Stimulated activated naive B cell treated with anti-CD40 and anti-IgM and Interleukin-4, amounts not matched to agents 10 μg/mL and 1 μg/mL and 100 μg/mL, for 72 hours (primary cell): ENCODE measurements at places on chromosomes 5 and 9.

GRCh38 chr5:167949435-167949834, 342.0 kb upstream of the WWC1 start:
- no peaks in the 10 kb centered on the region for H3K36me3 ChIP-seq
- H3K4me3 ChIP-seq = no peak overlapping the region
- H3K4me1 ChIP-seq = no peaks in the 10 kb centered on the region
- no peak for DNase-seq

- peak overlapping the region; percentile 97 for H3K27ac ChIP-seq
- H3K36me3 ChIP-seq = peaks cover 3% of the 10 kb centered on the region
- peaks cover 20% of the 10 kb centered on the region for H3K4me1 ChIP-seq
- H3K4me3 ChIP-seq = peak overlapping the region; percentile 98
- DNase-seq = no peak
Measured at GRCh38 chr9:104092875-104093600, 1.1 kb upstream of the SMC2 start.

DNA sequence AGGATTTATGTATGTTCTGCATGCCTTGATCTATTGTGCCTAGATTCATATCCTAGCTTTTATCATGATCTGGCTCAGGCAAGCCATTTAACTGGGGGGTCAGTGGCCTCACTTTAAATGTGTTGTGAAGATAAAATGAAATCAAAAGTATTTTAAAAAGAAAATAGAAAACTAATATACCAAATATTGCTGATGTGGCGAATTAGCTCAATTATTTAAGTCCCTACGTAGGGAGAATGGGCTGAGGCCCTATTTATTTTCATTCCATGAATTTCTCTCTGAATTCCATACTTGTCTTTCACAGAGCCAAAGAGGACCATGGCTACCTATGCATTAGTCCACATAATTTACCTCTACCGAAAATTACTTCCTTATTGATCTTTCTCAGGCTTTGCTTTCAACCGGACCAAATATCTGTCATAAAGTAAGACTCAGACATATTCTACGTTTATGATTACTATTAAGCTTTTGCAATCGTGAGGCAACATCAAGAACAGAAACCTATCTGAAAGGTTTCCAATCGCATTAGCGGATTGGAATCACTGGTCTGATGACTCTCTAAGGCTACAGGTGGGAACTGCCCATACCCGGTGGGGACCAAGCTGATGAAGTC, 1.7 kb downstream of the MBLAC2 start:
- H3K27ac ChIP-seq = peak overlapping the region; percentile 93
- DNase-seq = no peak
- H3K4me3 ChIP-seq = peak overlapping the region; percentile 99
- peaks cover 23% of the 10 kb centered on the region for H3K36me3 ChIP-seq

DNA sequence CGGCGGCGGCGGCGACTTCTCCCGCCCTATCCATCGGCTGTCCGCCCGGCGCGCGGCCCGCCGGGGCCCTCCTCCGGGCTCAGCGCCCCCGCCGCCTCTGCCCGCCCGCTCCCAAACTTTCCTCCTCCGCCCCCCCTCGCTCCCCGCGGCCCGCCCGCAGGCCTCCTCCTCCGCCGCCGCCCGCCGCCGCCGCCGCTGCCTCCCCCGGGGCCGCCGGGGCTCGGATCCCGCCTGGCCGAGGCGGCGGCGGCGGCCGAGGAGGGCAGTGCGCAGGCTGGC, 460 bp upstream of the PBX3 start:
- H3K27ac ChIP-seq = no peak overlapping the region
- no peaks in the 10 kb centered on the region for H3K27me3 ChIP-seq
- H3K36me3 ChIP-seq = peaks cover 16% of the 10 kb centered on the region
- no peak overlapping the region for H3K4me3 ChIP-seq
- no peak for DNase-seq
- peaks cover 54% of the 10 kb centered on the region for H3K4me1 ChIP-seq

- no peak for DNase-seq
- H3K4me3 ChIP-seq = no peak overlapping the region
- no peak overlapping the region for H3K27ac ChIP-seq
- H3K4me1 ChIP-seq = no peaks in the 10 kb centered on the region
- no peaks in the 10 kb centered on the region for H3K27me3 ChIP-seq
Measured at GRCh38 chr9:94298949-94299599, 29.4 kb downstream of the NUTM2F start.

DNA sequence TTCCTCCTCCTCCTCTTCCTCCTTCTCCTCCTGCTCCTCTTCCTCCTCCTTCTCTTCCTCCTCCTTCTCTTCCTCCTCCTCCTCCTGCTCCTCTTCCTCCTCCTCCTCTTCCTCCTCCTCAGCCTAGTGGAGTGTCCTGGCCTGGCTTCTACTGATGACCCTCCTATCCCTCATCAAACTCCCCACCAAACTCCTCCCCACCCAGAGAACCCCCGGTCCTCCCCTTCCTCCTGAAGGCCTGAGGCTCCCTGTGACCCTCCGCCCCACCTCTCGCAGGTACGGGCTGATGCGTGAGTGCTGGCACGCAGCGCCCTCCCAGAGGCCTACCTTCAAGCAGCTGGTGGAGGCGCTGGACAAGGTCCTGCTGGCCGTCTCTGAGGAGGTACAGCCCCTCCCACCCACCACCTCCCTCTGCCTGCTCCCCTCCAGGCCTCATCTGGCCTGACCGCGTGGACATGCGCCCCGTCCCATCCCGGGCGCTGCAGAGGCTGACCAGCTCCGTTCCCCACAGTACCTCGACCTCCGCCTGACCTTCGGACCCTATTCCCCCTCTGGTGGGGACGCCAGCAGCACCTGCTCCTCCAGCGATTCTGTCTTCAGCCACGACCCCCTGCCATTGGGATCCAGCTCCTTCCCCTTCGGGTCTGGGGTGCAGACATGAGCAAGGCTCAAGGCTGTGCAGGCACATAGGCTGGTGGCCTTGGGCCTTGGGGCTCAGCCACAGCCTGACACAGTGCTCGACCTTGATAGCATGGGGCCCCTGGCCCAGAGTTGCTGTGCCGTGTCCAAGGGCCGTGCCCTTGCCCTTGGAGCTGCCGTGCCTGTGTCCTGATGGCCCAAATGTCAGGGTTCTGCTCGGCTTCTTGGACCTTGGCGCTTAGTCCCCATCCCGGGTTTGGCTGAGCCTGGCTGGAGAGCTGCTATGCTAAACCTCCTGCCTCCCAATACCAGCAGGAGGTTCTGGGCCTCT, 10.6 kb downstream of the FGFR4 start:
- no peak overlapping the region for H3K4me3 ChIP-seq
- no peaks in the 10 kb centered on the region for H3K36me3 ChIP-seq
- no peak for DNase-seq
- H3K27ac ChIP-seq = no peak overlapping the region
- no peaks in the 10 kb centered on the region for H3K4me1 ChIP-seq
- H3K27me3 ChIP-seq = peaks cover 4% of the 10 kb centered on the region

- H3K4me3 ChIP-seq = no peak overlapping the region
- H3K27me3 ChIP-seq = no peaks in the 10 kb centered on the region
- no peak overlapping the region for H3K27ac ChIP-seq
- peaks cover 2% of the 10 kb centered on the region for H3K4me1 ChIP-seq
- H3K36me3 ChIP-seq = no peaks in the 10 kb centered on the region
Measured at GRCh38 chr5:161085056-161085455, 233.0 kb upstream of the ATP10B start.

- no peaks in the 10 kb centered on the region for H3K36me3 ChIP-seq
- H3K27me3 ChIP-seq = peaks cover 4% of the 10 kb centered on the region
- H3K4me1 ChIP-seq = no peaks in the 10 kb centered on the region
- H3K4me3 ChIP-seq = no peak overlapping the region
- DNase-seq = no peak
- H3K27ac ChIP-seq = no peak overlapping the region
Measured at GRCh38 chr5:152094060-152094459, 169.4 kb upstream of the GLRA1 start.

GRCh38 chr5:6734781-6735180, 21.5 kb downstream of the TENT4A start:
- peaks cover 68% of the 10 kb centered on the region for H3K36me3 ChIP-seq
- DNase-seq = no peak
- H3K4me3 ChIP-seq = no peak overlapping the region
- H3K27ac ChIP-seq = peak overlapping the region; percentile 65

DNA sequence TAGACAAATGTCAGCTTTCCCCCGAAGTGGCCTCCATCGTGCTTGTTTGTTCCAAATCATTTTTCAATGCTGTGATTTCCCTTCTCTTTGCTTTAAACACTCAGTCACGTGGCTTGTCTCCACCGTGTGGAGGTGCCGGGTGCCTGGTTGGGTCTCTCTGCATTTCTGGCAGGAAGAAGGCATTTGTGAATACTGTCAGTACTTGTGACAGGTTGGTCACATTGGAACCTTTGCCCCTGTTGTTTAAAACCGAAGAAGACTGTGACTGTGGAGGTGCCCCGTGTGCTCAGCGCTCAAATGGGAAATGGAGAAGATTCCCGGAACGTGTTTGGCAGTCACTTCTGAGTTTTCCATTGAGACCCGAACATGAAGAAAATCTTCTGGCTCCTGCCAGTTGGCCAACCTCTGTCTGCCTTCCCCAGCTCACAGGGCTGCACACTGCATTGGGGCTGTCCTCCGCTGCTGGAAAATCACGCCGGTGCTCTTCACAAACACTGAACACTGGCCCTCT, 74.6 kb downstream of the LMNB1 start:
- no peak for DNase-seq
- H3K36me3 ChIP-seq = peaks cover 30% of the 10 kb centered on the region
- H3K27me3 ChIP-seq = no peaks in the 10 kb centered on the region
- H3K4me3 ChIP-seq = no peak overlapping the region
- H3K27ac ChIP-seq = no peak overlapping the region

GRCh38 chr9:89764217-89764616, 159.4 kb downstream of the GADD45G start:
- peaks cover 14% of the 10 kb centered on the region for H3K4me1 ChIP-seq
- no peaks in the 10 kb centered on the region for H3K27me3 ChIP-seq
- no peak for DNase-seq
- no peak overlapping the region for H3K4me3 ChIP-seq

GRCh38 chr9:116288658-116289057, 135.1 kb downstream of the PAPPA start:
- H3K27me3 ChIP-seq = peaks cover 4% of the 10 kb centered on the region
- H3K4me3 ChIP-seq = no peak overlapping the region
- no peak for DNase-seq
- no peaks in the 10 kb centered on the region for H3K36me3 ChIP-seq
- no peaks in the 10 kb centered on the region for H3K4me1 ChIP-seq

DNA sequence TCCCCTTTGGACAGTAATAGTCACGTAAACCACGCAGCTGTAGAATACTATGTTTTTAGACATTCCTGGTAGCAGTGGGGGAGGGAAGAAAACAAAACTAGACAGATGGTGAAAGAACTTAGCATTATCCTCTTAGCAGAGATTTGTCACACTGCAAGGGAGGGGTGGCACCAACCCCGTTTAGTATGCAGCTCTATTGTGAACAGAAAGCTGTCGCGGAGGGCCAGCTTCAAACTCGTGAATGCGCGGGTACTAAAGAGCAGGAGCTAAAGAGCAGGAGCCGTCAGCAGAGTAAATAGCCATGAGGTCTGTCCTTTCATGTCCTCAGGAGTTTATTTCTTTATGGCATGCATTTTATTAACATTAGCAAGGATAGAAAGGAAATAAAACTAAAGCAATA, 141.9 kb upstream of the SLC12A2 start:
- H3K27ac ChIP-seq = no peak overlapping the region
- H3K36me3 ChIP-seq = peaks cover 5% of the 10 kb centered on the region
- DNase-seq = no peak
- no peaks in the 10 kb centered on the region for H3K4me1 ChIP-seq
- H3K27me3 ChIP-seq = no peaks in the 10 kb centered on the region
- H3K4me3 ChIP-seq = no peak overlapping the region

DNA sequence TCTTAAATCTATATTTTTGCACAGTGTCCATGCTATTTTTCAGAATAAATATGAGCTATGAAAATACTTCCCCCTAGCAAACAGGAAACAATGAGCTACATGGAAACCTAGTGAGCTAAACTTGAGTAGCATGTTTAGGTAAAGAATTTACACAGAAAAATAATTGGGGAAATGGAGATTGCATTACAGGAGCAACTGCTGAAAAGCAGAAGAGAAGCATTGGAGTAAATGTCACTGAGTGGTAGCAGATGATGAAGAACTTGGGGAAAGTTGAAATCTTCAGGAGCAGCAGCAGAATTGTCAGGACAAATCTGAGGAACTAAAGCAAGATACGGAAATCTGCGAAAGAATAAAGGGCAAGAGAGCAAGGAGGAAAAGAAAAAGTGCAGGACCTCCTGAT, 610.3 kb downstream of the TLE1 start:
- peaks cover 10% of the 10 kb centered on the region for H3K4me1 ChIP-seq
- no peak overlapping the region for H3K27ac ChIP-seq
- no peak overlapping the region for H3K4me3 ChIP-seq
- DNase-seq = no peak
- no peaks in the 10 kb centered on the region for H3K27me3 ChIP-seq

GRCh38 chr5:55534436-55535198, at the start of gene PLPP1:
TSS of gene PLPP1 (minus strand) at chr5:55534964. CDS start at chr5:55534629, 335 bp downstream.
- H3K4me1 ChIP-seq = peaks cover 13% of the 10 kb centered on the region
- peak within 1 kb of the TSS; percentile 97 for H3K27ac ChIP-seq
- DNase-seq = peak; percentile 80
- H3K4me3 ChIP-seq = peak within 1 kb of the TSS; percentile 91
- peaks cover 3% of the 10 kb centered on the region for H3K36me3 ChIP-seq

GRCh38 chr9:110298043-110298605, 39.5 kb downstream of the TXNDC8 start:
- H3K4me3 ChIP-seq = no peak overlapping the region
- H3K27me3 ChIP-seq = no peaks in the 10 kb centered on the region
- H3K36me3 ChIP-seq = no peaks in the 10 kb centered on the region
- no peak for DNase-seq
- no peaks in the 10 kb centered on the region for H3K4me1 ChIP-seq
- no peak overlapping the region for H3K27ac ChIP-seq

DNA sequence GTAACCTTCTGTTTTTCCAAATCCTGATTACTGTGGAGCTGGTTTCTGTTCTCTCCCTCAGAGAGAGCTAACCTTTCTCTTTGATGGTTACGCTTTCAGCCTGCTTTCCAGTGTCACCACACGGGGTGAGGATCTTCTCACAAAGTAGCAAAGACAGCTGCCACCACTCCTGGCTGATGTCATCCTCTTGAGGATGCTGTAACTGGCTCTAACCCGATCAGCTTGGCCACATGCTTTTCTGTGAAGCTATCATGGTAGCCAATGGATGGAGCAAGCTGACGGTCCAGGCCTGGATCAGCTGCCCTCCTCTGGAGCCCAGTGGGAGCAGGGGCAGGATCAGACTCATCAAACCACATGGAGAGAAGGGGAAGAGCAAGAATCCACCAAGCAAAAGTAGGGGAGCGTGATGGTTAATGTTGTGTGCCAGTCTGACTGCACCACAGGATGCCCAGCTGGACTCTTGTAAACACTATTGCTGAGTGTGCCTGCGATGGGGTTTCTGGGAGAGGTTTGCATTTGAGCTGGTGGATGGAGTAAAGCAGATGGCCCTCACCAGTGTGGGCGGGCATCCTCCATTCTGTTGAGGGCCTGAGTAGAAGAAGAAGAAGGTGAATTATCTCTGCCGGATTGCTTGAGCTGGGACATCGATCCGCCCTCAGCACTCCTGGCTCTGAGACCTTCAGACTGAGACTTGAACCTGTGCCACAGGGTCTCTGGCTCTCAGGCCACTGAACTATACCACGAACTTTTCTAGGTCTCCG, 26.8 kb upstream of the ZNF354A start:
- H3K36me3 ChIP-seq = no peaks in the 10 kb centered on the region
- no peaks in the 10 kb centered on the region for H3K4me1 ChIP-seq
- H3K27me3 ChIP-seq = peaks cover 17% of the 10 kb centered on the region
- DNase-seq = no peak
- no peak overlapping the region for H3K4me3 ChIP-seq
- no peak overlapping the region for H3K27ac ChIP-seq
